ENCODE measurements at places on chromosomes 7 and 10.

DNA sequence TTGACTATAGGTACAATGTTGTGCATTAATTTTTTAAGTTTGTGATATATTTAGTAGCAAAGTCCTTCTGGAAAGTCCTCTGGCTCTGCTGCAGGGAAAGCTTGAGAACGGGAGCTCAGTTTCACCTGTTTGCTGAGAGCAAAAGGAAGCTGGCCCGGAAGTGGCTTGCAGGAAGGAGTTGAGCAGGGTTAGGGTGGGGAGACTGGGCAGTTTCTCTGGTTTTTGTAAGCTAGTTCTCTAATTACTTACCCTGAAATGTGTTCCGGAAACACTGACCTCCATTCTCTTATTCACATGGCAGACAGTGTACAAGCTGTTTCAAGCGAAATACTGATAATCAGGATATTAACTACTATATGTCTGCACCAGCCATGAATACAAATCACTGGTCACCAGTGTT lies 22.3 kb downstream of the MAP3K8 start:
- no peak for DNase-seq

GRCh38 chr7:159147246-159147645 lies 2.6 kb upstream of the VIPR2 start:
- no peak for DNase-seq

DNA sequence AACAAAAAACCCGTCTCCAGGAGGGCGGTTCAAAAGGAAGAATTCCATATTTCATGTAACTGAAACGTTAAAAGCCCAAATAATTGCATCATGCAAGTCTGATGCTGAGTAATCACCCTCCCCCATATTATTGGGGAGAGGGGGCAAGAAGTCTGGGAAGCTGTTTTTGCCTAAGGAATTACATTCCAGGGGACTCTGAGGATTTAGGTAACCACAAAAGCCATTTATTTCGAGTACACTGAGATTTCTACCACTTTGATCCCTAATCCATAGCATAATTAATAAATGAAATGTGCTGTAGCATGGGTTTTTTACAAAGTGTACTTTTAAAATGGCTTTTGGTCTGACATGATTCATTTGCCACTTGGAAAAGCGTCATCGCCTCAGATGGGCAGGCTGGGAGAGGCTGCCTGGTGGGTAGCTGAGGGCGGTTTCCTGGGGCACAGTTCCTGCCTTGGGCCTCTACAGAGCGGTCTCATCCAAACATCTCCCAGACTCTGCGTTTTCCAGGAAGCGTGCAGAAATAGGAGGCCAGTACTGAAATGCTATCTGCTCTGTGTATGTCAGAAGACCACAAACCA lies 106.5 kb downstream of the TCF7L2 start:
- peak; percentile 65 for DNase-seq

DNA sequence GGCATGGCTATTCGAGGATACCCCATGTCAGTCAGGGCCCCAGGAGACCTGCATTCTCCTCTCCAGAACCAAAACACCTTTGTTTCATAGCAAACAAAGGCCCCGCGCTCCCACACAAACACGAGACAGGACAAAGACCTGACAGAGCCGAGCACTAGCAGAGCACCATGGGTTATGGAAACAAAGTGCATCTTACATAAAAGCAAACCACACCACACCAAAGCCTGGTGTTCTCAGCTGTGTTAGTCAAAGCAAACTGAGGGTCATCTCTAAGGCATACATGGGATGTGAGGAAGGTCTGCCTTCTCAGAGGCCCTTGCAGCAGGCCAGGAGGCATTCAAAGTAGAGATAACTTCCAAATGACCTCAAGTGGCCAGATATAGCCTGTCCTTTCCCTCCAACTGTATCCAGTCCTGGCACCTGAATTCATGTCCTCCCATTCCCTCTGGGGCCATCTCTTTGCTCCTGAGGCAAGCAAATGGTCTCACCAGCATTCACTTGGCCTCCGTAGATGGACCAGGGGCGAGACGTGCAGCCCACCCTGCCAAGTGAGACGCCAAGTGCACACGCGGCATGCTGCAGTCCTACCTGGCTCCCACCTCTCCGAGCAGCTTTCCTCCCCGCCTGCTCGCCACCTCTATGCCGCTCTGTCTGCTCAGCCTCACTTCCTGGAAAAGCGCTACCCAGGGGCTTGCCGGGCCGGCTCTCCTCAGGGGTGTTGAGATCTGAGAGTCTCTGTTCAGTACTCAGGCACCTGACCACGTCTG lies 45.3 kb upstream of the PDLIM1 start:
- DNase-seq = no peak

GRCh38 chr7:66330961-66331360 lies 125.8 kb downstream of the TPST1 start:
- DNase-seq = no peak

DNA sequence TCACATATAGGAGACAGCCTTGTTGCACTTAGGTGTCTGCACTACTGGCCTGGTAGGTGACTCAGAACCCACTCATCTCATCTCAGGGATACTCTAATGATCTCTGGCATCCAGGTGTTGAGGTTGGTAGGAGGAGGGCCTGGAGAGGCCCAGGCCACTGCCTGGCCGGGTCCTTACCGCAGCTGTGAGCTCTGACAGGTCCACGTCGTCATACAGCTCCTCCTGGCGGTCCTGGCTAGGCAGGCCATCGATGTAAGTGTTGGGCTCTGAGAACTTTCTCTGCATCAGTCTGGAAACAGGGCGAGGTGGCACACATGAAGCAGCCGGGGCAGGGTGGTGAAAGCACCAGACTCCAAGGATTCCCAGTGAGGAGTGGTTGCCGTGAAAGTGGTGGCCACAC lies 62.1 kb downstream of the VWA2 start:
- DNase-seq = no peak

- no peak for DNase-seq
These were observed 13.2 kb downstream of the ALKBH4 start for GRCh38 chr7:102451371-102452054.

DNA sequence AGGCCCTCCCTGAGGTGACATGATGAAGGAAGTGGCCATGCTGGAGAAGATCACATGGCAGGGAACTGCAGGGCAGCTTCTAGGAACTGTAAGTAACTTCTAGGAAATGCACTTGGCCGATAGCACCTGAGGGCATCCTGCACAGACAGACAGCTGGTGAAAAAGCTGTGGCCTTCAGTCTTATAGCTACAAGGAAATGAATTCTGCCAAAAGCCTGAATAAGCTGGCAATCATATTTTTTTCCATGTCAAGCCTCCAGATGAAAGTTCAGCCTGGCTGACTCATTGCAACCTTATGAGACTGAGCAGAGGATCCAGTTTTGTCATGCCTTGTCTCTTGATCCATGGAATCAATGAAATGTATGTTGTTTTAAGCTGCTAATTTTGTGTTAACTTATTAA lies 91.1 kb upstream of the CACNA2D1 start:
- DNase-seq = no peak

DNA sequence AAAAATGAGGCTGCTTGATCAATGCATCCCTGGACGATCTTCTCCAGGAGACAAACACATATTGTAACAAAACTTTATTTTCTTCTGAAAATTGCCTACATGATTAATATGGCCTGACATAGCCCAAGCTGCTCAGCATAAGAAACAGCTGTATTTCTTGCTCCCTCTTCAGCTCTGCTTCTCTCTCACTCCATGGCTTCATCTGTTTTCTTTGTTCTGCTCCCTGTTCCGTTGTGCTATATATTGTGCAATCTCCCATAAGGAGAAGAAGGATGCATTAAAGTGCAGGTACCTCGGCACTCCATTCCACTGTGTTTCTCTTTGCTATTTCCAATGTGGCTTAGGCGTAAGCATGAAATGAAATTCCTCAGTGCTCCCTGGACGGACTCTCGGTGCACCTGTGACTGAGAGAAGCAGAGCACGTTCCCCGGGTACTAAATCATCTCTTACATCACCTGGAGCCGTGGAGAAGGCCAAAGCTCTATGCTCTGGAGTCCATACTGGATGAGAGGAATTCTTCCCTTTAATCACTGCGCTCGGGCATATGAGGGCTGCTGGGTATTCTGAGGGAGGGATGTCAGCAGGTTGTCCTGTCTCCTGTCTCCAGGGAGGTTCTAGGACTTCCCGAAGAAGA lies 254.3 kb downstream of the GALNT17 start:
- DNase-seq = no peak

DNA sequence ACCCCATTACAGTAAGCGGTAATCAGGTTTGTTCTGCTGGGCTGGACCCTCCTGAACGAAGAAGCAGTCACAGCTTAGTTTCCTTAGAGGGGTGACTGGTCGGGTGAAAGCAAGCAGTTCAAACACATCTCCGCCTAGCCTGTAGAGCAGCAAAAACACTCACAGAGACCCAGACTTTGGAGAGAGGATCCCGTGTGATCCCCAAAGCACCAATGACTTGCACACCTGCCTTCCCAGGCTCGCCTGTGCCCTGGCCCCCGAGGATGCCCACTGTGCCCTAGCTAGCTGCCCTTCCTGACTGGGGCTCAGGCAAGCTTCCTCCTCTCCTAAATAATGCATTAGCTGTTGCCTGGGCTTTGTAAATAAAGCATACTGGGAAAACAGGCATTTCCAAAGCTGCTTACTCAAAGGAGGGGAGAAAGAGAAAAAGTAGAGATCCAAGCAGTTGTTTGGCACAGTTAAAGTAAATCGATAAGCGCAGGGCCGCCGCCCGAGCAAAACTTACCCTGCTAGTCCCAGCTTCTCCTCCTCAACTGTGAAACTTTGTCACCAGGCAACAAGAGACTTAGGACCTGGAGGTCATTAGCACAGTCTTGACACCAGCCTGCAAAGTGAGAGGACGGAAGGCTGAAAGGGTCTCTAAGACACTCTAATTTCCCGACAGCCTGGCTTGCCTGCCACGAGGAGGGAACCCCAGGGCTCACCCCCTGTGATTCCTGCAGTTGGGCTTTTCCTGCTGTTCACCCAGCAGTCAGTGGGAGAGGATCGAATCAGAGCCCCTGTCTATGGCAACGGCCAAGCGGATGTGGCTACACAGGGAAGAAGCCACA lies 4.8 kb downstream of the LRRC18 start:
- DNase-seq = no peak

DNA sequence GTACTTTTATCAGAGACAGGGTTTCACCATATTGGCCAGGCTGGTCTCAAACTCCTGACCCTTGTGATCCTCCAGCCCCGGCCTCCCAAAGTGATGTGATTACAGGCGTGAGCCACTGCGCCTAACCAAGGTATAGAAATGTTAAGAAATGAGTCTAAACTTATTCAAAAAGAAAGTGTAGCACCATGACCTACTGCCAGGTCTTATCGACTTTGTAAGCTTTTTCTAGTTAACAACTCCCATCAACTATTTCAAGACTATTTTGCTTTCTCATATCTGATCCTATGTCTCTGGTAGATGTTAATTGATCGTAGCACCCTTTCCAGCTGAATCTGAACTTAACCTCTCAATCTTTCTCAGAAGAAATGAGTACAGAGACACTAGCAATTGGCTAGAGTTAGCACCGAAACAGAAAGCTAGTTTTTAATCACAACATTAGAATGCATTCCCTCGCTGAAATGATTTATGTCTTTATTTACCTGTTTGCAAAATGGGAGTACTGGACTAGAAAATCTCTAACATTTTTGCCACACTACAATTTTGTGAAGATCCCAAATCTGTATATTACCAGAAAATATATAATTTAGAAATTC lies 114.0 kb upstream of the HGF start:
- DNase-seq = no peak

GRCh38 chr10:28631896-28632583 lies 45.3 kb upstream of the BAMBI start:
- DNase-seq = no peak

DNA sequence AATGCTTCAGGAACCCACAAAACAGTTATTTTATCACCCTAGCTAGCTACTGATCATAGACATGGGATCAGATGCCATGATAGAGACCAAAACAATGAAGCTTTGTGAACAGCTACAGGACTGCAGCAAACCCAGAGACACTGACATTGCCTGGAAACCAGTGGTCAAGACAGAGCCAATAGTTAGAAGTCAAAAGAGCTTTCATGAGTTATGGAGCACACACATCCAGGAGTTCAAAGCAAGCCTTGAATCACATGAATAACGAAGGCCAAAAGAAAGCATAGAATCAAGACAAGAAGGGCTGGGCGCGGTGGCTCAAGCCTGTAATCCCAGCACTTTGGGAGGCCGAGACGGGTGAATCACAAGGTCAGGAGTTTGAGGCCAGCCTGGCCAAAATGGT lies 34.5 kb upstream of the GSAP start:
- no peak for DNase-seq

- DNase-seq = no peak
These were observed 70.4 kb upstream of the NOBOX start for GRCh38 chr7:144473908-144474307.

DNA sequence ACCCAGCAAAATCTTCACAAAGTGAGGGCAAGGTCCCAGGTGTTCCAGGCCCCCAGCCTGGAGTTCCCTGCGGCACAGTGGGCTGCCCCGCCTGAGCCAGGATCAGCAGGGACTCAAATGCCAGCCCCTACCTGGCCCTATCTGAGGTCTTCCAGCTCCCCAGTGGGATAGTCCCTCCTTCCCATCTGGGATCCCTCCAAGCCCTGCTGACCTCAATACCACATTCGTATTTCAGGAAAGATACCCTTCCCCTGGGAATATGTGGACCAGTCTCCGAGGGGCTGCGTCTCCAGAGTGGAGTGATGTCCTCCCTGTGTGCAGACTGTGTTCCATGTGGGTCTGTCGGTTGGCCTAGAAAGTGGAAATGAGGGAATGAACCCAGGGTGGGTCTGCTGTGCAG lies 40.9 kb downstream of the ELFN1 start:
- DNase-seq = no peak

DNA sequence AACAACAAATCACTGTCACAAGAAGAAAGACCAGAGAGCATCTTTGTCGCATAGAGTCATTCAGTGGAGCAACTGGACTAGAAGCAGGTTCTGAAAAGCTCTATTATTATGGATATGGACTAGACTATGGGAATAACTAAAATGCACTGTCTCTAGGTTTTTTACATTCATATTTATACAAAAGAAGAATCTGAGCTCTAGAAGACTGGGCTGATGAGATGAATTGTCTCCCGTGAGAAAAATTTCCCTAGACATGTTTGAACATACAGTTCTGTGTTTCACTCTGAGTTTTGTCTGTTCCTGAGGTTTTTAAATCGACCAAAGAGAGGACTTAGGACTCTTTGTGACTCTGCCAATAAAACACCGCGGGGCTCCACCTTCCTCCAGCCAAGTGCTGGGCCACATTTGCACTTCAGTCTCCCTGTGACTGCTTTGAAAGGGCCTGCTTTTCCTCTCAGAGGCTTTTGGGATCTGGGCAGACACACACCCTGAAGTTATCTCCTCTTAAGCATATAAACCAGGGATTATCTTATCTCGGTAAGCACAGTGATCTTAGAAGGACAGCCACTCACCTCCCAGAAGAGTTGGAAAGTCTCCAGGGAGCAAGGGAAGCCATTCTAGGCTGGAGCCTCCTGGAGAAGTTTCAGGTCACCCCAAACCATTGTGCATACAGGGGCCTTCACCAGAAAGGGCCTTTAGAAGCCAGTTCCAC lies 101.0 kb upstream of the JCAD start:
- no peak for DNase-seq

GRCh38 chr7:11896663-11897062 lies 64.7 kb upstream of the THSD7A start:
- no peak for DNase-seq

DNA sequence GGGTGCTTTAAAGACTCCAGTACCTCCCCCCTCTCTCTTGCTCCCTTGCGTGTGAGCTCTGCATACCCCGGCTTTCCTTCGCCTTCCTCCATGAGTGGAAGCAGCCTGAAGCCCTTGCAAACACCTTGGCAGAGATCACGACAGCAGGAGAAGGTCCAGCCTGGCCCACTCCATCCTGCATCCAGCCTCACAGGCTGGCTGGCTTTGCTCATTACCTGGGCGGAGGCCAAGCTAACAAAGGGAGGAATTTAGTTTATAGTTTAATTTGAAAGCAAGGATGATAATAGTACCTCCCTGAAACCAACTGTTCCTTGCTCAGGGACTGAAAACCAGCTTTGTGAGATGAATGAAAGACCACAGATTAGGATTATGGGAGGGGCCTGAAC lies 99.4 kb downstream of the PRKAG2 start:
- no peak for DNase-seq

All from NCI-H460 (cell line).